CD4-positive, alpha-beta T cell treated with Interleukin-21 for 1 hour (primary cell): ENCODE measurements at places on chromosomes 1 and 21.
A peak's percentile ranks its signal among the peaks of the same experiment; 100 is the strongest.

GRCh38 chr1:2546515-2547209, 9.5 kb upstream of the TNFRSF14 start:
- DNase-seq = peak; percentile 91

DNA sequence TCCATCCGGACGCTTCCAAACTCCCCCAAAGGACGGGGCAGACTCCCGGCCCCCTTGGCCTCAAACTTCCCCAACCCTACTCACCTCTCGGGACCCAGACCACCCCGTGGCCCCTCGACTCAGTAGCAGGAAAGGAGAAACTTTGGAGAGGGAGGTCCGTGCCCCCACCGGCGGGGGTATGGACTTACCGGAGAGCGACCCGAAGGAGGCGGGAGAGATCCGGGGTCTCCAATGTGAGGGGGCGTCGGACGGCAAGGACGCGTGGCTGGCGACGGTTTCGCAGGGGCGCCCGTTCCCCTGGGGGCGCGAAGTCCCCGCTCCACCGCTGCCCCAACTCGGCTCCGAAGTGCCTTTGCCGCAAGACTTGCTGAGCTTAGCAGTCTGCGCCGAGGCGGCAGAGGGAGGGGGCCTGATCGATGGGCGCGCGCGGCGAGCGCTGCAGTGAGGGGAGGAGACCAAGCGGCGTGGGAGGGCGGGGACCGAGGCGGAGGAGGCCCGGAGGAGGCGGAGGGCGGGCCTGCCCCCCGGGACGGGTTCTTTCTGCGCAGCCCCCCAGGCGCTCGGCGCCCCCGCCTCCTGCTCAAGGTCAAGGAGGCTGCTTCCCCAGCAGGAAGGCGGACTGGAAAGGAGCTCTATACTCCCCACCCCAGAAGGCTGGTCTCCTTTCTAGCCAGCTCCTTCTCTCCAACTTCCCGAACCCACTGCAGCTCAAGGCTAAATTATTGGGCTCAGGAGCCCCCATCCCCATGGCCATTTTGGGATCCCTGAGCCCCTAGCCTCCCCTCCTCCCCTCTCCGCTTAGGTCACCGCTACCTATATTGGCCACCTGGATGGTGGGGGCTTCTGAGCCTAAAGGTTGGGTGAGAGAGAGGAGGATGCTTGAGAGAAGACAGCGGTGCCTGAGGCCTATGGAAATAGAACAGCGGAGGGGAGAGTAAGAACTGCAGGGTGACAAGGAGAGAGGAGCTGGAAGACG, at the start of gene SYT2:
SYT2 (minus strand) TSS at position 385 of the 976 bp plus-strand sequence. CDS start 104,682 bp downstream, outside the sequence.
- no peak for DNase-seq

DNA sequence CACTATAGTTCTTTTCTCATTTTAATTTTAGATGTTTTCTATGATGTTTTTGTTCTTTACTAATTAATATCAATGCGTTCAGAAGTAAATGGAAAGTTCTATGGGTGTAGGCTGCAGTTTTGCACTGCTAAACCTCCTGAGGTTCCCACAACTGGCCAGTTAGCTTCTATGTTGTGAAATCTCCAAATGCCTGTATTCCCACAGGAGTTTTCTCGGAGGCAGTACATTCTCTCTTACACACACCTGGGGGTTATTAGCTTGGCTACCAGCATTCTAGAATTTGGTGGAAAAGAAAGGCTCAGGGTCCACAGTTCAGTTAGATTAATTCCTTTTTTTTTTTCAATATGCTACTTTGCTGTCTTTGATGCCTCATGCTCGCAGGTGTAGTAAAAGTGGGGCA, 216.9 kb upstream of the NRIP1 start:
- DNase-seq = no peak

DNA sequence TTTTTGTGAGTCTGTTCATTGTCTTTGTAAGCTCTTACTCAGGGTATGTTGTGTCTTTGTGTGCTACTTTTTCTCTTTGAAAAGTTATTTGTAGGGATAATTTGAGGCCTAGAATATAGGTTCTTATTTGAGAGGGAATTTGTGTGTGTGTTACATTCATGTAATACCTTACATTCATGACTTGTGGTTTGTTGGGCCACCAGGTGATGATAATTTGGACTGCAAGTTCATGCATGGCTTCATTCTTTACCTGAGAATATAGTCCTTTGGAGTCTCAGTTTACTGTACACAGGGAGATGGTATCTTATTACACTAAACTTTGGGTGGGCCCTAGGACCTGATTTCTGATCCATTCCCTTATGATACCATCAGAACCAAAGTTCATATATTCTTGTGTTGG, 51.8 kb upstream of the FASLG start:
- no peak for DNase-seq

DNA sequence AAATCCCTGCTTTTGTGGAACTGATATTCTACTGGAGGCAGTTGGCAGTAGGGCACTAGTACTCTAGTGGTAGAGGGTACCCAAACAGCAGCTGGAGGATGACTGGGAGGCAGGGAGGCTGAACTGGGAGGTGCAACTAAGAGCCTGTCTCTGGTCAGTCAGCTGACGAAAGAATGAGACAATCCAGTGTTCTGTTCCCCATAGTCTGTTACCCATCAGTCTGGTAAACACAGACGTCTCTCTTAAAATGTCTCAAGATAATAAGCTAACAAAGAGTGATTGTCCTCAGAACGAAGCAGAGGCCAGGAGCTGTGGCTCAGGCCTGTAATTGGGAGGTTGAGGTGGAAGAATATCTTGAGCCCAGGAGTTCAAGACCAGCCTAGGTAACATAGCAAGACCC, 30.4 kb downstream of the TFAP2E start:
- DNase-seq = no peak

DNA sequence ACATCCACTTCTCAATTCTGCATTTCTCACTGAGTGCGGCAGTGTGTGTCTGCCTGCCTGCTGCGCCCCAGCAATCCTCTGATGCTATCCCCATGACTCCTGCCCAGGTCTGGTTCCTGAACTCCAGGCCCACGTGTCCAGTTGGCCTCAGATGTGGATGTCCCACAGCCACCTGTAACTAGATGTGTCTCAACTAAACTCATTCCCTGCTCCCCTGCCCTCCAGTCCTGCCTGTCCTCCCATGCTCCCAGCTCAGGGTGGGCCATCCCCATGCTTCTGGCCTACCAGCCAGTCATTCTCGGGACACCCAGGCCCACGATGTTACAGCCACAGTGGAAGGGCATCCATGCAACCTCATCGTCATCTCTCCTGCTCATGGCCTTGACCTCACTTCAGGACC, 76.8 kb downstream of the STUM start:
- DNase-seq = no peak

GRCh38 chr21:41973427-41973831, 19.6 kb upstream of the C2CD2 start:
- DNase-seq = no peak

DNA sequence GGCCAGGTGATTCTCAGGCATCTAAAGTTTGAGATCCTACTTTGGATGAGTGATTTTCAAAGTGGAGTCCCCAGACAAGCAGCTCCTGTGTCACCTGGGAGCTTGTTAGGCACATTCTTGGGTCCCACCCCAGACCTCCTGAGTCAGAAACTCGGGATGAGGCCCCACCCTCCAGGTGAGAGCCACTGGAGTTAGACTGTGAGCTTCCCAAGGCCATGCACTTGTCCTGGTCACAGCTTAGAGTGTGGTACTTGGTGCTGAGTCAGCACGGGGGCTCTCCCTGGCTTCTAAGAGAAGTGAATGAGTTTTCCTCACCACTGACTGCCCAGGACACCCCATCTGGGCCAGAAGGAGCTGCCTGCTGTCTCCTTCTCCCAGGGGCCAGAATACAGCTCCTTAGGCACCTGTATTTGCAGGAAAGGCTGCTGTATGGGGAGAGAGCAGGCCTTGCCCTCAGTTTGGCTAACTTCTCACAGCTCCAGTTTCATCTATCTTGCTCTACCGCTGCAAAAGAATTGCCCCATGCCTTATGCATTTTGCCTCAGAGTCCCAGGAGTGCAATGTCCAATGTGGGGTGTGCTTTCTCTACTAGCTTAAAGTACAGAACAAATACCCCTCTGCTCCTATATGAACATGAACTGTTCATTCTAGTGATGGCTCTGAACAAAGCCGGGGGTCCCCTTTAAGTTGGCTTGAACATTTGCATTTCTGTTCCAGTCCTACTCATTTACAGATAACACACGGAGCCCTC, 98.1 kb downstream of the PSMG1 start:
- DNase-seq = no peak

- DNase-seq = no peak
Measured at GRCh38 chr1:93525431-93525830, 77.5 kb downstream of the FNBP1L start.

DNA sequence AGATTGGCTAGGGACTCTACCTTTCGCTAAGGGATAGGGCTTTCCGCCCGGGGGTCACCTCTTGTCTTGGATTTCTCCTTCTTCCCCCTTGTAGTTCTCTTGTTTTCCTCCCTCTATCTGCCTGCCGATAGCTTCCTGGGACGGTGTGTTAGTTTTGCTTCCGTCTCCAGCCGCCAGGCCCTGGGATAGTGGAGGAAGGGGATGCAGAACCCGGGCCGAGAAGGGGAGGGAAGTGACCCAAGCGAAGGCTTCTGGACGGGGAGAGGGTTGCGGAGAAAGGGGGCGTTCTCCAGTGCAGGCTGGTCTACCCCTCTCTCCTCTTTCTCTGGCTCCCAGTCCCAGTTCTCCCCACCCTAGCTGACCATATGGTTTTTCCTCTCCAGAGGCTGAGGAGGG, 871 bp downstream of the TUFT1 start:
- no peak for DNase-seq

DNA sequence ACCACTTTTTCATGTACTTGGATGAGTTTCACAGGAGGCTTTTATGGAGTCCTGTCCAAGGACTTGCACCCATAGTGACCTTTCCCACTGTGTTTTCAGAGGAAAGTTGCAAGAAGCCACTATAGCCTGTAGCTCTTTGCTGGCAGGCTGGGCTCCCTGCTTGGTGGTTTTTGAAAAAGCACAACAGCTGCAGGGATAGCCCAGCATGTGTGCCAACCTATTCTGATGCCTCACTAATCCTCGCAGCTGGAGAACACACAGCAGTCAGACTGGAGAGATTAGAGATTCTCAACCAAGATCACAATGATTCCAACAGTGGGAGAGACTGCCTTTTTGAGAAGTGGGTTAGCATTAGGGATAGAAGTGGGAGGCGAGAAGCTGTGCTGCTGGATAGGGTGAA, 24.1 kb upstream of the ARHGEF11 start:
- no peak for DNase-seq

DNA sequence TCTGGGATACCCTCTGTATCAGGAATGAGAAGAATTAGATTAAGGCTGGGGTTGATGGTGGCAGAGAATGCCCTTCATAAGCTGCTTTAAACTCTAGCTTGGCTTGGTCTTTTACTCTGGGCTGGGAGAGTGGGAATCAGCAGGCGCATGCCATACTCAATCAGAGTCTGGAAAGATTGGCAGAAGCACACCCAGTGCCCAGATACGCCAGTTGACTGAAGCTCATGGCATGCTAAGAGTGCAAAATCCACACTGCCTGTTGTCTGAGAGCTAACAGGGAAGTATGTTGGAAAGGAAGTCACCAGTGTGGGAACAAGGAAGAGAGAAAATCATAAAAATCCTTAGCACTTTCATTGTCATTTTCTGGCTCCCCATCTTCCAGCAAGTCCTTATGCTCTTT, 53.0 kb downstream of the HMCN1 start:
- no peak for DNase-seq

GRCh38 chr1:155636397-155637153, 26.6 kb downstream of the MSTO1 start:
- DNase-seq = no peak

DNA sequence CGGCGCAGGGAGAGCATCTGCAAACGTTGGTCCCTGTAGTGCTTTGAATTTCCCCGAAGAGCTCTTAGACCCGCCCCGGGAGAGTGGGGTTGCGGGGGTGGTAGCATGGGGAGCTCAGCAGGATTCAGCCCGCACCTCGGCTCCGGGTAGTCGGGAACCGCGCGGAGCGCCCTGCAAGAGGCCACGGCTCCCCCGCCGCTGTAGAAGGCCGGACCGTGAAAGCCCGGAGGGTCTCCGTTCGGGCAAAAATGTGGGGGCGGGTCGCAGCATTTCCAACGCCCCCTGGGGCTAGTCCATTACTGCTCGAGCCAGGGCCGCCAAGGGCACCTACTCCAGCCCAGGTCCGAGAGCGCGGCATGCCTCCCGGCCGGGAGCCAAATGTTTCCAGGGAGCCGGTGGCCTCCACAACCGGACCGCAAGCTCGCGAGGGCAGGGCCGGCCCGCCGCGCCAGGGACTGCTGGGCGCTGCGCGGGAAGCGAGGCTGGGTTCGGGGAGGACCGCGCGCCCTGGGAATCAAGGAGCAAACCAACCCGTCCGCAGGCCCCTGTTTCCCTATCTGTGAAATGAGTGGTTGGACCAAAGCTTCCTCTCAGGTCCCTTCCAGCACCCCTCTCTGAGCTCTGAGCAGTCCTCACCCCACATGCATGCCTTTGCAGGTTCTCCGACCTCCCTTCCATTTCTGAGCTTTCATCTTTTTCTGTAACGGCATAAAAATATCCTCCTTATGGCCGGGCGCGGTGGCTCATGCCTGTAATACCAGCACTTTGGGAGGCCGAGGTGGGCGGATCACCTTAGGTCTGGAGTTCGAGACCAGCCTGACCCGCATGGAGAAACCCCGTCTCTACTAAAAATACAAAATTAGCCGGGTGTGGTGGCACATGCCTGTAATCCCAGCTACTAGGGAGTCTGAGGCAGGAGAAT, 775 bp upstream of the TMEM63A start:
- no peak for DNase-seq

DNA sequence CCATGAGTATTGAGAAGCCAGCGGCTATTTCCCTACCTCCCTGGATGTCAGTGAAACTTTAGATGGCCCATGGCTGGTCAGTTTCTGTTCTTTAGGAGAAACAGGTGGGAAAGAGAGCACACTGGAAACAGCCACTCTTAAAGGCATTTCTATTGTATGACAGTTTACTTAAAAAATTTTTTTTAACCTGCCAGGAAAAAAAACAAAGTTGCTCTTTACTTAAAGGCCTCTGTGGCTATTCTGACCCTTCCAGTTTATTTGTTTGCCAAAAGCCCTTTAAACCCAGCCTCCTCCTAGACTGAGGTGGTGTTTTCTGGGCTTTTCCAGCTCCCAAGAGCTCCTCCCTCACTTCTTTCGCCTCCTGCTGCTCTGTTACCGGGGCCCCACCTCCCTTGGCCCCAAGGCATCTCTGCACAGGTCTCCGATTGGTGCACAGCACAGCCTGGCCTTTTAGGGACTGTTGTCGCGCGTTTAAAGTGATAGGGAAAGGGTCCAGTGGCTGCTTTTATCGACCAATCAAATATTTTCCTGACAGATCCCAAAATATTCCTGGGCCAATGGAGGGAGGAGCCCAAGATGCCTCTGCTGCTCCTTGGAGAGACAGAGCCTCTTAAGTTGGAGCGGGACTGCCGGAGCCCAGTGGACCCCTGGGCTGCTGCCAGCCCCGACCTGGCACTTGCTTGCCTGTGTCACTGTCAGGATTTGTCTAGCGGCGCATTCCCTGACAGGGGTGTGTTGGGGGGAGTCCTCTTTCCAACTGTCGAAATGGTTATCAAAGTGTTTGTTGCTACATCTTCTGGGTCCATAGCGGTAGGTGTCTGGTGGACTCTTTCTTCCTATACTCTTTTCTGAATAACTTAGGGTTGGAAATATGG, at the start of gene SH3BGR:
SH3BGR (plus strand) TSS at position 639 of the 875 bp plus-strand sequence; CDS start at position 766, 127 bp downstream.
- DNase-seq = no peak
